CD4-positive, alpha-beta T cell treated with Interleukin-4 for 1 hour (primary cell): ENCODE measurements at places on chromosomes 13 and 19.

- DNase-seq: no peak
These were observed 86.2 kb downstream of the SLC25A15 start for GRCh38 chr13:40875583-40875982.

GRCh38 chr19:4372165-4373012, 28.0 kb downstream of the SH3GL1 start:
- DNase-seq: no peak

GRCh38 chr13:76148926-76149325, 512.8 kb downstream of the LMO7 start:
- DNase-seq: no peak

DNA sequence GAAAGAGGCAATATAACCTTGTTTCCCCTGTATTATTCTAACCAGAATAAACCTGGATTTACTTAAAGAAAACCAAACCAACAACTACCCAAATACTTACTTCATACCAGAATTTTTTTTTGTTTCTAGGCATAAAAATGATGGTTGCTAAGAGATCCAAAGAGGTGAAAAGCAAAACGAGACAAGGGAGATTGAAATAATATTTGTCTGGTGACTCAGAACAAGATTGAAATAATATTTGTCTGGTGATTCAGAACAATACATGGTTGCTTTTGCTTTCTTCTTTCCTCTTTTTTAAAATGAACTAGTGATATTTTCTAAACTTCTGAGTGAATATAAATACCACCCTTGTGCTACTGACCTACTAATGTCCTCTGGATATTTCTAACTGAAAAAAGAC, 592.9 kb downstream of the KCTD12 start:
- no peak for DNase-seq

- DNase-seq: no peak
These were observed 38.9 kb upstream of the NPAS1 start for GRCh38 chr19:46980761-46981160.

DNA sequence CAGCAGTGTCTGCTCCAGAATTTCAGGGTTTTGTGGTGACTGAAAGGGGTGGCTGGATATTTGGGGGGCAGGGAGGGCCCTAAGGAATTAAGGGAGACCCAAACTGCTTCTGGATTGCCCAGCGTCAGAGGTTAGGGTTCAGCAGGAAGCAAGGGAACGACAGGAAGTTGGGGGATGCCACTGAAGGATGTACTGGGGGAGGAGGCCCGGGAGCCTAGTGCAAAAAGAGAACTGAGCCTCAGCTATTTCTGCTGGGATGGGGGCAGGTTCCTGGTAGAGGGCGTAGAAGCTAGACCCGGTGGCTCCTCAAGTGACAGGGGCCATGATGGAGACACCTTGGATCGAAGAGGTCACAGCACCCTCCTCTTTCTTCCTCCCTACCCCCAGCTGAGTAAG, 1.1 kb downstream of the CYP2S1 start:
- DNase-seq: no peak
